ENCODE measurements at places on chromosomes 2 and 18.

DNA sequence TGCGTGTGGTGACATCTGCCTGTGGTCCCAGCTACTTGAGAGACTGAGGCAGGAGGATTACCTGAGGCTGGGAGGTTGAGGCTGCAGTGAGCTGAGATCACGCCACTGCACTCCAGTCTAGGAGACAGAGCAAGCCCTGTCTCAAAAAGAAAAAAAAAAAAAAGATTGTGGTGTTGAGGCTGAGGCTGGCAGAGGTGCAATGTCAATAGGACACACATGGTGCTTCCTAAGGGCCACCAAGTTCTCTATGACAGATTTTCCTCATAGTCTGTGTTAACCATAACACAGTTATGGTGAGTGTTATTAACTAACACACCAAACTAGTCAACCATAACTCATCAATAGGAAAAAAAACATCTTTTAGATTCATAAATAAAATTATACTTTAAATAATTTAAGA, 494.4 kb downstream of the TMX3 start:
- DNase-seq, result no peak

GRCh38 chr2:150280231-150280630, 207.2 kb downstream of the RND3 start:
- no peak for DNase-seq

DNA sequence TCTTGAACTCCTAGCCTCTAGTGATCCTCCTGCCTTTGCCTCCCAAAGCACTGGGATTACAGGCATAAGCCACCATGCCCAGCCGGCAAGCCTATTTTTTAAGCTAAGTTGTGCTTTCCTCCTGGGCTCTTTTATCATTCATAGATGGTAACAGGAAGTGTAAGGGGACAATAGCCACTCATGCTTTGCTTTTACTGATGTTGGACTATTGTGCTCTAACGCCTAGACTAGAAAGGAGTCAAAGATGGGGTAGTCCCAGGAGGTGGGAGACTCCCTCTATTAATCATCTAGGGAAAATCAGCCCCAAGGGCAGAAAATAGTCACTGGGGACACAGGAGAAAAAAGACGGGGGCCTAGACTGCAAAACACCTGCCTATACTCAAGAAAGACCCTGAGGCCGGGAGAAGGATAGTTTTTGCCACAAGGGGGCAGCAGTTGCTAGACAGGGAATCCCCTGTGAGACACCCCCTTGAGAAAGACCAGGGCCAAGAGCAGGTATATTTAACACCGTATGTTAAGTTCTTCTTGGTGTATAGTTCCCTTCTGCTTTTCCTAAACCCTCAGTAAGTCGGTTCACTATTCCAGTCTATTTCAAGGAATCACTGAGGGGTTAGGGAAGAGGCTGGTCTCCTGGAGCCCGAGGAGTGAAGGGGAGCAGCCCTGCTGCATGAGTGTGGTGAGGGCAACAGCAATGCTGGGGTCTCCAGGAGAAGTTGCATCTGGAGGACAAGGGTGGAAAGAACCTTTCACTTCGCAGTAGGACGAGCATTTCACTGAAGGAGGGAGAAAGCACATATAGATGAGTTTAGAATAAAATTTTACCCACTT, 2.1 kb upstream of the CXCR1 start:
- DNase-seq, result peak; percentile 47

DNA sequence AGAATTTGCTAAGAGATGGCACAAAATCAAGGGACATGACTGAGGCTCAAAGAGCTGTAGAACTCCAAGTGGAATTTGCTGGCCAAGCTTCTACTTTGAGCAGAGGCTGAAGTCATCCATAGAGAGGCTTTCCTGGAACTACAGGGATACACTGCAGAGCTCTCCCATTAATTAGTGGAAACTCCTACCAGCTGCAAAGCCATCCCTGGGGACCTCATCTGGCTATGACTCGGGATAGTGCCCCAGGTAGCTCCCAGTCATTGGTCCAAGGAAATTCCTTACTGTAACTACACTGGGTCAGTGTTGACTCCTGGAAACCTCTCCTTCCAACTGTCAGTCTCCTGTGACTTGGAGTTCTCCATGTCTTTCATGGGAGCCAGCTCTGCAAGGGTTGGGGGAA, 10.5 kb upstream of the GALM start:
- DNase-seq, result no peak

DNA sequence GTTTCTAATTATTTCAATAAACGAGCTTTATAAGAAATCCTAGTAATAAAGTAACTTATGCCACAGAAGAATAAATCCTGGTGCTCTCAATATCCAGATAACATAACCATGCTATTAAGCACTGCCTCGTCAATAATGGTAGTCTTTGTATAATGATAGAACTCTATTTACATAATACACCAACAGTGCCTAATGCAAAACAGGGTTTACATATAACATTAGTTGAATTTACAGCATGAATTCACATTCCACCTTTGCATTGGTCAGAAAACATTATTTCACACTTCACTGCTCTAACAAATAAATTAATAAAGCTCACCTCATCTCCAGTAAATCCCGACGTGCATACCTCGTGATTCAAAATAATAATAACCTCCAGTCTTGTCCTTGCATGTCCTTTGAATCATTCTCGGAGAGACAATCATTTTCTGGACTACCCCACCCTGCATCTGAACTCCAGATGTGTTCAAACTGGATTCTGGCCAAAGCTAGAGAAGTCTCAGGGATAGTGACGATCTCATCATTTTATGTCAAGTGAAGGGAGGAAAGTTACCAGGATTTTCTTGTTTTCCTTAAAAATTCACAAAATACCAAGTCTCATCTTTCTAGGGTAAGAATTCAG, 189.2 kb downstream of the NCKAP5 start:
- DNase-seq, result no peak

GRCh38 chr2:105782123-105782522, 37.4 kb downstream of the NCK2 start:
- DNase-seq, result peak; percentile 23

- DNase-seq, result no peak
Observed at GRCh38 chr2:241721852-241722251, 12.6 kb upstream of the D2HGDH start.

GRCh38 chr2:32986480-32986879, 39.7 kb downstream of the LTBP1 start:
- DNase-seq, result no peak

GRCh38 chr2:62374301-62375112, 131.5 kb downstream of the TMEM17 start:
- DNase-seq, result no peak

- peak; percentile 44 for DNase-seq
Observed at GRCh38 chr18:785242-785641, 26.8 kb downstream of the YES1 start.

Data from AML-193 (cell line).